NCI-H1436 treated with DMSO at 0.1 percent for 48 hours (cell line): ENCODE measurements at places on chromosomes 1 and 21.

- DNase-seq = no peak
These were observed 49.6 kb downstream of the SLC37A1 start for GRCh38 chr21:42563261-42563660.

GRCh38 chr21:16563116-16563515 is 833.3 kb downstream of the USP25 start:
- no peak for DNase-seq

GRCh38 chr21:42836402-42836666 is 43.0 kb downstream of the WDR4 start:
- DNase-seq = no peak

DNA sequence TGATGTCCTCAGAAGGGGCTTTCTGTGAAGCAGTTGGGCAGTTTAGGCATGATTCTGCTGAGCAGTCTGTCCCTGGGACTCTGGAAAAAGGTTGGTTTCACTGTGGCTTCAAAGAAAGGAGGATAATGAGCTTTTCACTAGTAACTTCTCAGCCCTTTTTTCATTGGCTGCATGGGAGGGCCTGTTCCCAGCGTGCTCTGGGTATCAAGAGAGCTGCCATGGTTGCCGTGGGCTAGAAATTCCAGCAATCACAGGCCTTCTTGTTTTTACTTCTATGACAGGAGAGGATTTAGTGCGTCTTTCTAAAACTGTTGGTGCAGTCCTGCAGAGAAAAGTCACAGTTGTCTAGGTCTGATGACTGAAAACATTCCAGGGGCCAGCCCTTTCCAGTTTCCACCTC is 7.2 kb downstream of the SZRD1 start:
- no peak for DNase-seq

GRCh38 chr1:84985365-84985764 is 11.5 kb downstream of the MCOLN2 start:
- DNase-seq = no peak

DNA sequence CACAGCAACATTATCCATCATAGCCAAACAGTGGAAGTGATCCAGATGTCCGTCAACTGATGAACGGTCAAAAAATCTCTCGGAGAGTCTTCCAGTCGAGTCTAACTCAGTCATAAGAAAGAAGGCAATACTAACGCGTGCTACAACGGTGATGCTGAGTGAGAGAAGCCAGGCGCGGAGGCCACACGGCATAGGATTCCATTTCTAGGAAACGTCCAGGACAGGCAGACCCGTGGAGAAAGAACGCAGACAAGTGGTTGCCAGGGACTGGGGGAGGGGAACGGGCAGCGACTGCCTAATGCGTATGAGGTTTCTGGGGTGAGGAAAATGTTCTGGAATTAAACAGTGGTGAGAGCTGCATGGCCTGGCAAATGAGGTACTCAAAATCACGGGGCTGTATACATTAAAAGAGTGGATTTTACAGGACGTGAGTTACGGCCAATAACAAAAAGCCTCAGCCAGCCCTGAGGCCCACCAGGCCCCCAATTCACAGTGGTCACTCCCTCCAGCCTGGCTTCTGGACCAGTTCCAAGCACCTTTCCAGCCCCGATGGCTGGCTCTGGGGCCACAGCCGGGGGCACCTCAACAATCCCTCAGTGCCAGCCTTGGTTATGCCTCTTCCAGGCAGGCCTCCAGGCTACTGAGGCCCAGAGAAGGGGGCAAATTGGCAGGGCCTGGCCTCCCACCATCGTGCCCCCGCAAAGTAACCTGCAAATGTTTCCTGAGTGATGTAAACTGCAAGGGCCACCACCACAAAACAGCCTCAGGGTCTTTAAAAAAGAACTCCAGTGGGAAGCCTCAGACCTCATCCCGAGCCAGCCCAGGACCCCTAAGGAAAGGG is 3.4 kb downstream of the WNT9A start:
- no peak for DNase-seq

DNA sequence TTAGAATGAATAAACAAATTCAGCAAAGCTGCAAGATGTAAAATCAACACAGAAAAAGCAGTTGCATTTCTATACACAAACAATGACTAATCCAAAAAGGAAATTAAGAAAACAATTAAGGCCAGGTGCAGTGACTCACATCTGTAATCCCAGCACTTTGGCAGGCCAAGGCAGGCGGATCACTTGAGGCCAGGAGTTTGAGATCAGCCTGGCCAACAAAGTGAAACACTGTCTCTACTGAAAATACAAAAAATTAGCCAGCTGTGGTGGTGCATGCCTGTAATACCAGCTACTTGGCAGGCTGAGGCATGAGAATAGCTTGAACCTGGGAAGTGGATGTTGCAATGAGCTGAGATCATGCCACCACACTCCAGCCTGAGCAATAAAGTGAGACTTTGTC is 22.3 kb downstream of the THEM4 start:
- DNase-seq = no peak

GRCh38 chr1:39048745-39049370 is 22.7 kb downstream of the NDUFS5 start:
- no peak for DNase-seq

DNA sequence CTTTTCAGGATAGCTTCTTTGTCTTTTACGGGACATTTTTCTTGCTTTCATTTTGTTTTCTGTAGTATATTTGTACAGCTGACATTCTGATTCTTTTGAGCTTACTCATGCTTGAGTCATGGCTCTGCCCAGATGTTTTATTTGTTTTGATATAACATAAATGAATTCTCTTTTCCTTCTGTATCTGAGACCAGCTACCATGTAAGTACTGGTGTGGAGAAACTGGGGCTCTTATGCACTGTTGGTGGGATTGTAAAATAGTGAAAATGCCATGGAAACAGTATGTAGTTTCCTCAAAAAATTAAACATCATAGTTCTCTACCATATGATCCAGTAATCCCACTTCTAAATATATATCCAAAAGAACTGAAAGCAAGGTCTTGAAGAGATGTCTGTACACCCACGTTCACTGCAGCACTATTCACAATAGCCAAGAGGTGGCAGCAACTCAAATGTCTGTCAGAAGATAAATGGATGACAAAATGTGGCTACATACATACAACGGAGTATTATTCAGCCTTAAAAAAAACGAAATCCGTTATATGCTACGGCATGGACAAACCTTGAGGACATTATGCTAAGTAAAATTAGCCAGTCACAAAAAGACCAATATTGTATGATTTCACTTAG is 61.4 kb downstream of the EIF2B3 start:
- DNase-seq = no peak

DNA sequence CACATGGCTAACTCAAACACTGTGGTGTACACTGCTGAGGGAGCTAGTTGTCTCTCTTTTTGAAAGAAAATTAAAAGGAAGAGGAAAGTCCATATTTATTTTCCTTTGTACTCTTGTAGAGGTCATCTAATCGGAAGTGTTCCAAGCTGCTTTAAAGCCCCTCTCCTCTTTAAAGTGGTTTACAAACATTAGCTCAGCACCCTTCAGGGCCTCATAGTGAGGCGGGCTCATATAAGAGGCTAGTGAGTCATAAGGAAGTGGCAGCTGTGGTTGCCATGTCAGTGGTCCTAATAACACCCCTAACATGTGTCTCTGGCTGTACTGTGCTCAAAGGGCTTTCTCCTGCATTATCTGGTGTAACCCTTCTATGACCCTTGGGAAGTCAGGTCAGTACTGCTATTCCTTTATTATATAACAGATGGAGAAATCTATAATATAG is 104.4 kb upstream of the SERBP1 start:
- no peak for DNase-seq

DNA sequence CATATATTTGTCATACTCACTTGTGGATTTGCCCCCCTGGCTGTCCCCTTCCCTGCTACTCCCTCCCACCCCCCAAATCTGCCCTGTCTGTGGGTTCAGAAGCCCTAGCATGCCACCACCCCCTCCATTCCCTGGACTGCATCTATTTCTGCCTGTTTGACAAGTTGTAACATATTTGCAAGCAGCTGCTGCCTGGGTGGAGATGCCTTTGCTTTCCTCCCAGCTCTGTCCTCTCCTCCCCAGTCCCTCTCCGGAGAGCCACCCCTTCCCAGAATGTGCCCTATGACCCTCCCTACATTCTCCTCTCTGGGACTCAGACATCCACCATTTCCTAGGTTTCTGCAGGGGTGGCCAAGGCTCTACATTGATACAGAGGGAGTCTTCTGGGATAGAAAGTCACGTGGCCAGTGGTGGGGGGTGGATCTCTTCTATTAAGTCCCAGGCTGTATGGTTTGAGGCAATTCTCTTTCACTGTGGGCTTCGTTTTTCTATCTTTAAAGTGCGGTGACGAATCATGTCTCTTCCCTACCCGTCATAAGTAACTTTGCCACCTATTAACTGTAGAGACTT is 6.0 kb upstream of the MYOG start:
- DNase-seq = no peak

DNA sequence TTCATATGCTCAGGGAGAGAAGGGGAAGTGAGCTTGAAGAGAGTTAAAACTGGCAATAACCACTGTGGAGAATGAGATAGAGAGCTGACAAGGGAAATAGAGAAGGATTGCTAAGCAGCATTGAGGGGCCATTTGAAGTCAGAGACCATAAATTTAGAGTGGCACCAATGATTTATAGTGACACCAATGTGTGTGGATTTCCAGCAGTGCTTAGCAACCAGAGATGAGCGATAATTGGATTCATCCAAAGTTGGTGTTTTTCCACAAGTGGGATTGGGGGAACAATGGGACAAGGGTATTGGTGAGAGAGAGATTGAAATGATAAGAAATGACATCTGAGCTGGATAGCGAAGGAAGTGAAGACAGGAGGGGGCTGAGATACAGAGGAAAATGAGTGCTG is 114.1 kb downstream of the C1orf94 start:
- DNase-seq = no peak

- DNase-seq = no peak
These were observed 54.9 kb downstream of the DMRTA2 start for GRCh38 chr1:50368179-50369007.

DNA sequence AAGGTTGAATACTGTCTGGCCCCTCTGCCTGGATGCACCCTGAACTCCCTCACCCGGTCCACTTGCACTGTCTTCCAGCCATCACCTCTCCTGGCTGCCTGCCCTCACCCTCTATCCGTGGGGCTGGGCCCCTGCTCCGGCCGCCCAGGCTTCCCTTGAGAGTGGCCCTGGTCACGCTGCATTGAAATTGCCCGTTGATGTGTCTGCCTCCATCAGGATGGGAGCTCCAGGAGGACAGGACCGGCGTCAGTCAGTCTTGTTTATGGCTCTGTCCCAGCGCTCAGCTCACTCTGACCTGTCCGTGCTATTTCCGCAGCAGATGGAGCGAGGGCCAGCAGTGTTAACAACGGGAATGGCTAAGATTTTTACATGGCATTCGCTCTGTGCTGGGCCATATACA is 34.9 kb downstream of the FOXO6 start:
- no peak for DNase-seq

GRCh38 chr1:3352952-3353331 is 101.5 kb upstream of the ARHGEF16 start:
- no peak for DNase-seq

DNA sequence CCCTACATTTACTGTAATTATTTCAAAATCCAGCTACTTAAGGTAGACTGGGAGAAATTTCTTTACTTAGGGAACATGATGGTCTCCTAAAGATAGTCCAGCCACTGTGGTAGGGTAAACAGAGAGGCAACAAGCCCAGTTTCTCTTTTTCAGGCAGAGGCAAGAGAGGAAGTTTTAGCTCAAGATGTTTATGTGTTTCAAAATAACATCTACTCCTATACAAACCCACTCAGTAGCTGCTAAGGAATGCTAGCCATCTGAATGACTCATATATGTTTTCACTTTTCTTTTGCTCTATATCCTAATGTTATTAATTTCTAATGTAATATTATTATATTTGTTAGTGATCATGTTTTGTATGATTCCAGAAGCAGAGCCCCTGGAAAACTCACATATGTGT is 856.6 kb downstream of the PLA2G4A start:
- DNase-seq = no peak

DNA sequence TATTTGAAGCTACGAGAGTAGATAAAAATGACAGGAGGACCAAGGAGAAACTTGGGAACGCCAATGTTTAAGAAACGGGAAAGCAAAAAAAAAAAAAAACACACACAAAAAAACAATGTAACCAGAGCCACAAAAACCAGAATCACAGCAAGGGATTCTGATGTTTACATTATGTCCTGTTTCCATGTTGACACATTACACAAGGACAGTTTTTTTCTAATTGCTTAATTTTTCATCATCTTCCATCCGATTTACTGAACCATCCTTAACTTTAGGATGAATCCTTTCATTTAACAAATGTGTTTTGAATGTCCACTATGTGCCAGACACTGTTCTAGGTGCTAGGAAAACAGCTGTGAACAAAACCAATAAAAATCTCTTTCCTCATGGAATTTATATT is 1.4 kb upstream of the BCL10 start:
- no peak for DNase-seq

DNA sequence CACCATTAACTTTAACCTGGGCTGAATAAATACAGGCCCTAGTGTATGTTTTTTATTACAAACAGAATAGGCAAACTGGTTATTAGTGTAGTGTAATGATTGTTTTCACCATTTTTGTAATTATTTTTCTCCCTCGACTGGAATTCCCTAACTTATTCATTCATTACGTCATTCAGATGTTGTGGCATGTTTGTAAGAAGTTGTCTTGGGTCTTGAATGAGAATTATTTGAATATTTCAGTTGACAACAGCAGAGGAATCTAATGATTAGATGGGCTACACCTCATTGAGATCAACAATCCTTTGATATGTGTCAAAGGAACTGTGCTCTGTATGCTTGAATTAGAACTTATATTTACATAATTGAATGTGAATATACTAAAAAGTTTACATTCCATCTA is 12.8 kb downstream of the XCL1 start:
- no peak for DNase-seq

DNA sequence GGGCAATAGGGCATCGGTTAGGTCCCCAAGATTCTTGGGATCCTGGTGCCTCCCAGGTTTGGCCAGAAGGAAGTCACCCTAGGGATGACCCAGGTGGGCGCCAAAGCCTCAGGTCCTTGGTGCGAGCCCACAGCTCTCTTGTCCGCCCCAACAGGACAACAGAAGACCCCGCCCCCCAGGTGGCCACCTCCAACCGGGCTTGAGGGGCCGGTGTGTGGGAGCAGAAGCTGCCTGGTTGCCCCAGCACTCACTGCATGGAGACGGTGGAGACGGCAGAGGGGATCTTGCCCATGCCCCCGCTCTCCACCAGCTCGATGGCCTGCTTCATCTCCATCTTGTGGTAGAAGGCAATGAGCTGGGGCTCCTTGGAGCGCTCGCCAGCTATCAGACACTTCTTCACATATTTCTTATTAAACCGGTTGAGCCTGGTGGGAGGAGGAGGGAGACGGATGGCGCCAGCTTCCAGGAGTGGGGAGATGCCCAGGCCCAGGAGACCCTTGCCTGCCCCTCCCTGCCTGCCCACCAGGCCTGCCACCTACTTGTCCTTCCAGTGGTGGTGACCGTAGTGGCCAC is 52.7 kb downstream of the SLC9A1 start:
- DNase-seq = no peak
